ENCODE measurements at places on chromosomes 7 and 10.
A peak's percentile ranks its signal among the peaks of the same experiment; 100 is the strongest.

GRCh38 chr10:11439523-11440053 lies 171.9 kb downstream of the USP6NL start:
- DNase-seq: no peak

DNA sequence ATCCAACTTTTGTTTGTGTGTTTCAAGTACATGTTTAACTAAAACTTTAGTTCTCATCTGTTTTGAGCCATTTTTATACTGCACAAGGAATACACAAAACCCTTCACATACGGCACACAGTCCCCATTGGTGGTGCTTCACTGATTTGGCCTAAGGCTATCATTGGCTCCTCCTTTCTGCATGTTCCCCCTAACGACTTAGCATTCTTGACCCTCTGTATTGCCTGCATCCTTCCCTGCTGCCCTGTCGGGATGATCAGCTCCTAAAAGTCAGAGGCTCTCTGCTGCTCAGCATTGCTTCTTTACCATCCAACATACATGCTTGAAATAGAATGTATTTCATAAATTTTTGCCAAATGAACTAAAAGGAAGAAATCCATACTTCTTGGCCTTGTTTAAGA lies 111.4 kb upstream of the ABCB5 start:
- no peak for DNase-seq

GRCh38 chr7:921581-922333 lies 32.7 kb downstream of the ADAP1 start:
- DNase-seq: no peak

- DNase-seq: no peak
Measured at GRCh38 chr10:68435803-68436202, 28.7 kb upstream of the RUFY2 start.

DNA sequence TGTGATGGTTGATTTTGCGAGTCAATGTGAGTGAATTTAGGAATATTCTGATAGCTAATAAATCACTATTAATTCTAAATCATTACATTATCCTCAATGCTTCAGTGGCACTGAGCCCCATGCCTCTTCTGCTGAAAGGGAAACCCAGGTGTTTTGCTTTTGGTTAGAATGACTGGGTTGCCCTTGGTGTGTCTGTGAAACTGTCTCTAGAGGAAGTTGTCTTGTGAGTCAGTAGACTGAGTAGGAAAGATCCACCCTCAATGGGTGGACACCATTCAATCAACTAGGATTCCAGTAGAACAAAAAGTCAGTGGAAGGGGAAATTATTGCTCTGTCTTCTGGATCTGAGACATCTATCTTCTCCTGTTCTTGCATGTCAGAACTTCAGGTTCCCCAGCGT lies 472.4 kb downstream of the ANKRD7 start:
- DNase-seq: no peak

DNA sequence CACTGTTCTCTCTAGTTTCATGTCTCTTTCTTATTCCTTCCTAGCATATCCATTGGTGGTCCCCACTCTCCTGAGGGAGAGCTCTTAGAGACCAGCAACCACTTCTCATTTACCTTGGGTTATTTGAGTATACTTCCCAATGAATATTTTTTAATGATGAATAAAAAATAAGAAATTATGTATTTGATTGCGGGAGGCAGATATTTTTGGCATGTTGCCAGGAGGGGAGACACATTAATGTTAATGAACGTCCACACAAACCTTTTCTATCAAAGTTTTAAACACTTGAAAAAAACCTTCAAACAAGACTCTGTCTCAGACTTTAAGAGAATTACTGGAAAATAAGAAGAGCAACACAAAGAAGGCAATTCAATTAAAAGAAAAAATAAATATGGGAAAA lies 260.6 kb upstream of the MAGI2 start:
- DNase-seq: no peak

DNA sequence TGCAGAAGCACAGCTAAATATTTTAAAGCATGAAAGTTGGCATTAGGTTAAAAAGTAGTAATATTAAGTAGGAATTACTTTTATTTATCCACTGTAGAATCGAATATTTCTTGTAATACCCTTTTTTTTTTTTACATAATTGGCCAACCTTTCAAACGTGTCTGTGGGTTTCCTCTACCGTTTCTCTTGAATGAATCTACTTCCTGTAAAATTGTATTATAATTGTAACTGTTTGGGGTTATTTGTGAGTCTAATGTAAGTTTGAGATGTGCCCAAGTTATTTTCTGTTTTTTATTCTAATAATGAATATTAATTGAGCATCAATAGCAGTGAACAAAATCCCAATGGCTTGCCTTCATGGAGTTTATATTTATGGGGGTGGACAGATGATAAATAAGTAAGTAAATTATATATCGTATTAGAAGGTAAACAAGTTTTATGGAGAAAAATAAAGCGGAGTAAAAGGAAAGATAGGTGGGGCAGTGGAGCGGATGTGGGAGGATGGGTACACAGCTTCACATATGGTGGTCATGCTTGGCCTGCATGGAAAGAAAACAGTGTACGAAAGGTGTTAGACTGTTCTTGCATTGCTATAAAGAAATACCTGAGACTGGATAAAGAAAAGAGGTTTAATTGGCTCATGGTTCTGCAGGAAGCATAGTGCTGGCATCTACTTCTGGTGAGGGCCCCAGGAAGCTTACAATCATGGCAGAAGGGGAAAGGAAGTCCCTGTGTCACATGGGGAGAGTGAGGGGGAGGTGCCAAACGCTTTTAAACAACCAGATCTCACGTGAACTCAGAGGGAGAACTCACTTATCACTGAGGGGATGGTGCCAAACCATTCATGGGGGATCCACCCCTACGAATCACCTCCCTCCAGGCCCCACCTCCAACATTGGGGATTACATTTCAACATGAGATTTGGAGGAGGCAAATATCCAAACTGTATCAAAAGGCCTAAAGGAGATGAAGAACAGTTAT lies 5.4 kb downstream of the TSPAN13 start:
- DNase-seq: no peak

DNA sequence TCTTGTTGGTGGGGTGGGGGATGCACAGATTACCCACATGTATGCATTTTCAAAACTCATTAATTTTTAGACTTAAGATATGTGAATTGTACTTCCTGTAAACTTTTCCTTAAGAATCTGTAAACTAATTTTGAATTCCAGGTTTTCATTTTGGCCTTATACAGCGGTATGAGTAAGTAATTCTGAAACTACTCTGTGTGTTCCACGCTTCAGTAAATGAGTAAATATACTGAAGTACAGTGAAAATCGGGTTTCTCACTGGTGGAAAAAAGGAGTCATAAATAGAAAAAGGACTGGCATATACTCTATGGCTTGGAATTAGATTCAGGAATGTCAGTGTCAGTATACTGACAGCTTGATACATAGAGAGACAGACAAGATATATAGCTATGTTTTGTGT lies 72.8 kb downstream of the CTTNBP2 start:
- no peak for DNase-seq

- no peak for DNase-seq
Measured at GRCh38 chr10:104336821-104337467, 1.3 kb downstream of the ITPRIP start.

DNA sequence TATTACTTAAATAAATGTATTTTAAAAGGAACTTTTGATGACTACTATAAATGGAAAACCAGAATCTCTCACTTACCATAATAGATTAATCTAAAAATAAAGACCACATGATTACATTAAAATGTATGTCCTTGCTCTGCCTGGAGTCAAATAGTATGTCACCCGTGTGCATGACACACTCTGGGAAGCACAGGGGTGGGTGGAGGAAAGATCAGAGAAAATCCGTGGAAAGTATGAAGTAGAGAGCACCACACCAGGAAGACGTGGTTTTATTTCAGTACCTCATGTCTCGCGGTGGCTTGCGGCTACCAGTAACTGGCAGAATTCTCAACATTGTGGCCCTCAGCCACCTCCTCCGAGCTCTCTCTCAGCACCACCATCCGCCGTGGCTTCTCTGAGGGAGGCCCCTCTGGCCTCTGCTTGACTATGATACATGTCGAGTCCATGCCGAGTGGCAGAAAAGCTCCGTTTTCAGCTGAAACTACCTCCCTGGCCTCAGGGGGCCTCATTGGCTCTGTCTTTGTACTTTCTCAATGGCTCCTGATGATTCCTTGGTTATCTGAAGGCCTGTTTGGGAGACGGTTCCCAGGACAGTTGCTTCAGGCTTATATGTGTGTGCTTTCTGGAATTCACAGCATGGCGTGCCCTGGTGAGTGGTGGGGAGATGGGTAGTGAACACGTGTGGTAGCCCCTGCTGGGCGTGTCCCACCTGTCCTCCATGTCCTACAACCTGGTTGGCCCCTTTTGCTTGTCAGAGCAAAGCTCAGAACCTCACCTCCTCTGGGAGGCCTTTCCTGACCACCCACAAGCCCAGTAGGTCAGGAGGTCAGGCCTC lies 49.8 kb downstream of the LHPP start:
- DNase-seq: no peak

DNA sequence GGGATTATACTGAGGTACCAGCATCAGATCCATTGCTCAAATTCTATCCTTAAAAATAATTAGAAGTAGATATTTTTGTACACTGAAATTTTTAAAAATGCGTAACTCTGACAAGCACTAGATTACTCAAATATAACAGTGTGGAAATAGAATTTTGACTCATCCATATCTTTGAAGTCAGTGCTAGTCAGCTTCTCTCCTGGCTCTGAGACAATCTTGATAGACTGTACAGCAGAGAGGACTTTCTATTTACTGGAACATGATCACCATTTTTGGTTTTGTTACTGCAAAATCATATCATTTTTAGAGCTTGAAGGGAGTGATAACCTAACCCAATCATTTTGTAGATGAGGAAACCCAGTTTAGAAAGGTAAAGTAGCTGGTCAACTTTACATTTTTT lies 195.0 kb downstream of the MTERF1 start:
- DNase-seq: no peak

DNA sequence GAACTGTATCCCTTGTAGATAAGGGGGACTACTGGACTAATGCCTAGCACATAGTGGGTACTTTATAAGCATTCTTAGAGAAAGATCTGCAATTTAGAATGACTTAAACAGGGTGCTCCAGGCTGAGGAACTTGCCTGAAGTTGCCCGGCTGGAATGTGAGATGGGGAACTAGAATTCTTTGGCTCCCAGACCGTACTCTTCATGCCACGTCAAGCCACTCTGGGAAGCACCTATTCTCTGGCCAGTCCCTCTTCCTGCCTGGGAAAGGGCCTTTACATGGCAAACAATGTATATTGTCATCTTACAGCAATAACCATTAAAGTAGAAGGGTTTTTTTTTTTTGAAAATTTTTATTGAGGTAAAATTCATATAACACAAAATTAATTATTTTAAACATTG lies 34.5 kb downstream of the ATXN7L1 start:
- DNase-seq: no peak

GRCh38 chr10:13703997-13704536 lies 117.3 kb downstream of the PRPF18 start:
- no peak for DNase-seq

- DNase-seq: no peak
Measured at GRCh38 chr7:45599851-45600706, 25.9 kb downstream of the ADCY1 start.

- no peak for DNase-seq
Measured at GRCh38 chr10:86775056-86775869, 18.8 kb downstream of the BMPR1A start.

- no peak for DNase-seq
Measured at GRCh38 chr10:33887188-33887587, 552.7 kb upstream of the NRP1 start.

GRCh38 chr7:108016841-108017775 lies 14.1 kb upstream of the LAMB1 start:
- no peak for DNase-seq

GRCh38 chr7:112649560-112649959 lies 140.6 kb downstream of the TMEM168 start:
- no peak for DNase-seq

GRCh38 chr10:43863270-43863669 lies 214.6 kb upstream of the ZNF32 start:
- DNase-seq: no peak

DNA sequence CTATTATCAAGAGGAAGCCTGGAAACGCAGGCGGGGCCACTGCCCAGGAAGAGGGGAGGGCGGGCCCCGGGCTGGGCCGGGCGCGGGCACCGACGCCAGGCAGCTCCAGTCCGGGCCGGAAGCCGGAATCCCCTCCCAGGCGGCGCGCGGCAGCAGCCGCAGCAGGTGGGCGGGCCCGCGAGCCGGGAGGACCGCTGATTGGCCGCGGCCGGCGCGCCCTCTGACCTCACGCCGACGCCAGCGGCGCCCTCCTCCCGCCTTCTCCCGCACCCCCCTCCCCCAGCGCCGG lies 438 bp downstream of the BCL7B start:
- DNase-seq: peak; percentile 91

DNA sequence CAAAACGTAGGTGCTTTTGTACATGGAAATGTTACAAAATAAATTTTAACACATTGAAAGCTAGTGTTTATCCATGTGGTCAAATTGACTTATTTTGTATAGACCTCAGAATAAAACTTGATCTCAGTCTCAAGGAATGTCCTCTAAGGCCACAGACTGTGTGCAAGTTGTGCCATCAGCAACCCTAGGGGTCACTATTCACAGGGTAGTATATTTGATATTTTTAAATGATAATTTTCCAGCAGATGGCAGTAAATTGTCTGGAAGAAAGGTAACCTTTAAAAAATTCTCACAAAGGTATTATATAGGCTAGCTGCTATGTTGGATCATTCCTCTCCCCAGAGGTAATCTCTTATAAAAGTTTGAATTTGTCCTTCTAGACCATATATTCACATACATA lies 12.9 kb upstream of the SNX10 start:
- DNase-seq: no peak

DNA sequence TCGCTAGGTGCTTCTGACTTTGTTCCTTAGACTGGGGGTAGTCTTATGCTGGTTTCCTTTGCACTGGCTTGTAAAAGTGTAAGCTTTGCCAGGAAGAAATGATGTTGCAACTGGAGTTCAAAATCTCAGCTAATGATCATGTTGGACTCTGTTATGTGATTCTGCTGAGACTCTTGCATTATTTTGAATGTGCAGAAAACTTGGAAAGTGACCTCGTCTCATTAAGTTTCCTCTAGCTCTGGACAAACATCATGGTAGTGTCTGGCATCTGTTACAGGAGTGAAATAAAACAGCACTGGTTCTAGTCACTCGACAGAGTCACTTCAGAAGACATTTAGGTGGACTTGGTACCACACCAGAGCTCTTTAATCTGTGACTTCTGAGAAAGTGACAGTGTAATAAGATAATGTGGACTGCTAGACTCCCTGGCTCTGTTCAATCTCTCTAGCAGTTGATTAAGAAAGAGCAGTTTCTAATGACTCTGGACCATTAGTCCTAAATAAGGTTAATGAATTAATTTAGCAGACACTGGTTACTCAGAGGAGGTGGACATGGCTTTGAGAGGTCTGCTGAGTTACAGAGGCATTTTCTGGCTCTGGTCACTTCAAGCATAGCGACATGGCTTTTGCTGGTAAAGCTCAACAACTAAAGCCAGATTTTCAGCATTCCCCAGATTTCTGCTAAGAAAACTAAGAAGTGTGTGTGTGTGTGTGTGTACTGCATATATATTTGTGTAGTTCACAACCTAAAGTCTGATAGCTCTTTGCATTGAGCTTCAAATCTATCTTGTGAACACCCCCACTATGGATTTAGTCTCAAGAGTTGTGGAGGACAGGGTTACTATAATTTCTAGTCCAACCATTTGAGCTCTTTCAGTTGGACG lies 2.0 kb downstream of the NRP1 start:
- no peak for DNase-seq

All from foreskin melanocyte (primary cell).